ENCODE measurements at places on chromosomes 3 and 15. TPM values are rescaled to one million over a fixed set of nuclear protein-coding genes. Genes with fewer than 3 reads are reported as not detected.

Gene PCSK6
- total RNA-seq: 10.8 TPM

GRCh38 chr3:34889641-34890040 is 749.7 kb upstream of the ARPP21 start:
- DNase-seq: no peak

GRCh38 chr15:50280271-50280670 is 14.7 kb upstream of the HDC start:
- no peak for DNase-seq

Gene TMEM207
- not detected for total RNA-seq

- DNase-seq: no peak
These were observed 24.7 kb downstream of the CPN2 start for GRCh38 chr3:194326192-194326967.

Gene LSMEM2
- total RNA-seq: not detected

GRCh38 chr3:108218811-108219210 is 3.4 kb downstream of the IFT57 start:
- no peak for DNase-seq

Gene RPL14
- 102 TPM for total RNA-seq

DNA sequence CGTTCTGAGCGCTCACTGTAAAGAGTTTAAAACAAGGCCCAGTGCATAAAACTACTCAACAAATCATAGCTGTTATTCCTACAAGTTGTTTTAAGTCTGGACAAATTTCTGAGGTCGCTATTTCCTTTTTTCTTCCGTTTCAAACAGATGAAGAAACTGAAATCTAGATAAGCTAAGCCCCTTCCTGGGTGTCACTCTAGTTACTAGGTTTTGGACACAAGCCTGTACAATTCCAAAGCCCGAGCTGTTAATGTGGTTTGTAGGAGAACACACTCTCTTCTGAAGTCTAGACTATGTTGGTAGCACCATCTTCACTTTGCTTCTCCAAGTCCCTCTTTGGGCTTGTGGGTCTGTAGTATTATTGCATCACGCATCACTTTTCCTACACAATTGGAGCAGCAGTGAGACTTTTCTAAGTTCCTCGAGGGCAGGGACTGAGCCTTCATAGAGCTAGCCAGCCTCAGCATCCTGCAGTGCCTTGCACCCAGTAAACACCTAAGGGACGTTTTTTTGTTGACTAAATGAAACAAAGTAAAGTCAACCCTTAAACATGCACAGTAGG is 142.6 kb upstream of the PROK2 start:
- DNase-seq: no peak

- DNase-seq: no peak
These were observed 40.0 kb upstream of the KBTBD8 start for GRCh38 chr3:66958067-66958466.

DNA sequence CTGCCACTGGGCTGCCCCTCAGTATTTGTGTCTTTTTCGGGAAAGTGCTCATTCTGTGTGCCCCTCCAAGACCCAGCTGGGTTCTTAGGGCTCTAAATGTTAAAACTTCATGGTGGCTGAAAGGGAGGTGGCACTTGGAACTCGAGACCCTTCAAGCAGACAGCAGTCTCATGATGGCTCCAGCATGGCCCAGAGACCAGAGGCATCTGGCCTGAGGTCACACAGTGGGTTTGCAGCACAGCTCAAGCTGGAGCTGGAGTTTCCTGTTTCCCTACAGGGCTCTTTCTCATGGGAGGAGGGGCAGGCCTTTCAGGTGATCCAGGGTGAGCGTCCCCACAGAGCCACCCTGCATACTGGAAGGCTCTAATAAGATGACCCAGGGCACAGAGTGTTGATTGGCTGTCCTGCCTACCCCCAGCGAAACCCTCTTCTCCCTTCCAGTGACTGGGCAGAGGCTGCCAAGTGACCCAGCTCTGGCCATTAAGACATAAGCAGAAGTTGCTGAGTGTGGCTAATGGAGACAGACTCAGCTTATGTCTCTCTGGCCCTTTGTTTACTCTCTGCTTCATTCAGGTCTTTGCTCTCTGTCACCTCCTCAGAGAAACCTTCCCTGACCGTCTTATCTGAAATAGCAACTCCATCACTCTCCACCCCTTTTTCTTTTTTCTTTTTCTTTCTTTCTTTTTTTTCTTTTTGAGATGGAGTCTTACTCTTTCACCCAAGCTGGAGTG is 166.6 kb upstream of the SMAD3 start:
- DNase-seq: no peak

DNA sequence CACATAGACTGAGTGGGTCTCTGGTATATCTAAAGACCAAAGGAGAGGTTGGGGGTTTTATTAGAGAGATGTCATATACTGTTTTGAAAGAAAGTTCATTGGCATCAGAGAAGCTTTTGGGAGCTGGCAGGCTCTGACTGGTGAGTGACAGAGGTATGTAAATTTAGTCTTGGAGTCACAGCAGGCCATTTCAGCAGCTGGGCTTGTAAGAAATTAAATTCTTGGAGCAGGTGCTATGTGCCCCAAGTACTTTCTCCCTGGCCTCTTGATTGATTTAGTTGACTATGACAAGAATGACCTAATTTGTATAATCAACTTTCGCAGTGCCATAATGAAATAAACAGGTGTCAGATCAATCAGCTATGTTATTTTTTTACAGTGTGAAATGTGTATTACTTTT is 47.8 kb upstream of the CDAN1 start:
- DNase-seq: no peak

DNA sequence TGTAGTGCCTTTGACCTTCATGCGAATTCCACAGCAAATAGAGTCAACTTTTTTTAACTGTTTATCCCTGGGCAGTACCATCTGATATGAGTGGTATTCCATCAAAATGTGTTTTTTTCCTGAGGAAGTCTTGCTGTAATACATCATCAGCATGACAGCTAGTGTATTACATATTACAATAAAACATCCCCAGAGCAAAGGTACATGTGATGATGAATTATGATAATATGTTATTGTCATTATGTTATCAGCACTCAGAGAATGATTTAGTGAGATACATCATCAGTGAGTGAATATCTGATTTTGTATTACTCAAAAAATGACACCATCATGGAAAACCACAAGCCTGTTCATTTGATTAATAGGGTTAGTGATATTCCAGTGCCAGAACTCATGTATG is 69.7 kb upstream of the ARL6 start:
- DNase-seq: no peak

Gene SLC51A
- total RNA-seq: 172 TPM

- DNase-seq: no peak
These were observed 88.9 kb downstream of the ADAMTS17 start for GRCh38 chr15:100252779-100253417.

- no peak for DNase-seq
These were observed 90.0 kb downstream of the APBA2 start for GRCh38 chr15:28975766-28976179.

GRCh38 chr3:83482402-83483070 is 1476.3 kb upstream of the CADM2 start:
- no peak for DNase-seq

Gene SI
- 1,142 TPM for total RNA-seq

DNA sequence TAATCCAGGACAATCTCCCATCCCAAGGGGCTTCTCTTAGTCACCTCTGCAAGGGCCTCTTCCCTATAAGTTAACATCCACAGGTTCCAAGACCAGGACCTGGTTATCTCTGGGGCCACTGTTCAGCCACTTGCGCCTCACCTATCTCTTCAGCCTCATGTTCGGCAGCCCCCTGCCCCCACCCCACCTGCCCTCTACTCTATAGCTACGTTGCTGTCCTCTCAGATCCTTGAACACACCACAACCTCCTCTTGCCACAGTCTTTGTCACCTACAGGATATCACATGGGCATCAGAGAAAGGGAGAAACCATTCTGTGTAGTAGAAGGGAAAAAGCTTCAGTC is 33.9 kb downstream of the SLC41A3 start:
- no peak for DNase-seq

DNA sequence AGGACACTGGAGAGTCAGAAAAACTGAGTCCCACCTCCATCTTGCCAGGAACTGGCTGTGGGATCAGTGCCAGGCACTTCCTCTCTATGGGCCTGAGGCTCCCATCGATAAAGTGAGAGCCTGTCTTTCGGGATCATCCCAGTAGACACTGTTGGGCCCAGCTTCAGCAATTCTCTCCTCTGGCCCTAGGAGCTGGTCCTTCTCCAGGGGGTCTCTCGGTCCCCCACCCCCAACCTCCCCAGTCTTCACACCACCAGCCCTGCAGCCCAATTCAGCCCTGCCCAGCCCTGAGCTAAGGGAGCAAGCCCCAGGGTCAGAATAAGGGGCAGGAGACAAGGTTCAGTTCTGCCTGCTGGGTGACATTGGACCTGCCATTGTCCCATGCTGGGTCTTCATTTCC is 4.5 kb upstream of the LCTL start:
- no peak for DNase-seq

DNA sequence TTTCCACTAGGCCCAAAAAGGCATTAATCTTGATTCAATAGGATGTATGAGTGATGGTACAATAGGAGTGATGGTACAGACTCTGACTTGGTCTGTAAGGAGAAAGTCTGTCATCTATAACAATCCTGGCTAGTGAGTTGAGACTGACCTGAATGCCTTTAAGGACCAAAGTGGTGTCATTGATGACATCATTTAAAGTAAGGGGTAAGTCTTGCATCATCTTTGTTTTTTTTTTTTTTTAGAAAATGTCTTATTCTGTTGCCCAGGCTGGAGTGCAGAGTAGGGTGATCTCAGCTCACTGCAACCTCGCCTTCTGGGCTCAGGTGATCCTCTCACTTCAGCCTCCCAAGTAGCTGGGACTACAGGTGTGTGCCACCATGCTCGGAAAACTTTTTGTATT is 5.6 kb upstream of the TMEM45A start:
- no peak for DNase-seq

DNA sequence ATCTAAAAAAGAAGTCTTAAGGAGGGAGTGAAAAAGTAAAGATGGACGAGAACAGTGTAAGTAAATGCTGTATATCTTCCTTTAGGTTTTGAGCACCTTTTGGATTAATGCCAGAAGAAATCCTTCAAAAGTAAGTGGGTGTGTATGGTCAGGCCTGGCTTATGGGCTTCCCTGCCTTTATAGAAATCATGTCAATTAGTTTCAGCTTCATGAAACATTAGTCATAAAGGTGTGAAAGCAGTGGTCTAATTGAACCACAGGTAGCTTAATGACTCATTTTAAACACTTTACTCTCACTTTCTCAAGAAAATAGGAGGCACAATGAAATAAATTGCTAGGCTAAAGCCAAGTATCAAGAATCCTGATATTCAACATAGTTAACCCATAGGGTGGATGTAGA is 467.4 kb upstream of the DPPA4 start:
- no peak for DNase-seq

Gene RBMS3
- 77.6 TPM for total RNA-seq

Gene HAPLN3
- total RNA-seq: 7.4 TPM

Gene SLC27A2
- 47.9 TPM for total RNA-seq

DNA sequence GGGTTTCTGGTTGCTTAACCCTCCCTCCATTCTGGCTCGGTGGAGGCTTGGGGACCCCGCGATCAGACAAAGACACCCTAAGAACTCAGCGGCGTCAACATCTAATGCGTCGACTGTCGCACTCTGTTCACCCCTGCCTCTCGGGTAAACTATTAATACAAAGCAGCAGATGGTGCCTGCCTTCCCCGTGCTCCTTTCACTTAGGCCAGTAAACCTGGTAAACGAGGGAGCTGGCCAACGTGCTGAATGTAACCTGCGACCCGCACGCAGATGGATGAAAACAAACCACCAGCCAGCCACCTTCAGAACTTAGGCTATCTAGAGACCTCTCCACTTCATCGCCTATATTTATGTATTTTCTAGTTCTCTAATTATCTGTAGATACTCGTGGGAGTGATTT is 848 bp upstream of the CADPS start:
- DNase-seq: peak; percentile 71

Gene CX3CR1
- not detected for total RNA-seq

DNA sequence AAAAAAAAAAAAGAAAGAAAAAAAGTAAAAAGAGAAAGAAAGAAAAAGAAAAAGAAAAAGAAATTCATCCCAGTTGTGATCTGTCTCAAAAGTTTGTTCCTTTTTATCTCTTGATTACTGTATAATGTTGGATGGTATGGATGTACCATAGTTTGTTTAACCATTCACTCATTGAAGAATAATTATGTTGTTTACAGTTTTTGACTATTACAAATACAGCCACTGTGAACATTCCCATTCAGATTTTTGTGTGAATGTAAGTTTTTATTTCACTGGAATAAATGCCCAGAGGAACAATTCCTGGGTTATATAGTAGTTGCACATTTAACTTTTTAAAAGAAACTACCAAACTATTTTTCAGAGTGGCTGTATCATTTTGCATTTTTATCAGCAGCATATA is 10.3 kb upstream of the CCR8 start:
- DNase-seq: no peak

Gene PIK3CA
- 10.3 TPM for total RNA-seq

Gene MORF4L1
- 138 TPM for total RNA-seq

- DNase-seq: no peak
These were observed 181.2 kb upstream of the EPHA3 start for GRCh38 chr3:88926221-88926620.

Gene CACNA2D3
- 0.27 TPM for total RNA-seq

DNA sequence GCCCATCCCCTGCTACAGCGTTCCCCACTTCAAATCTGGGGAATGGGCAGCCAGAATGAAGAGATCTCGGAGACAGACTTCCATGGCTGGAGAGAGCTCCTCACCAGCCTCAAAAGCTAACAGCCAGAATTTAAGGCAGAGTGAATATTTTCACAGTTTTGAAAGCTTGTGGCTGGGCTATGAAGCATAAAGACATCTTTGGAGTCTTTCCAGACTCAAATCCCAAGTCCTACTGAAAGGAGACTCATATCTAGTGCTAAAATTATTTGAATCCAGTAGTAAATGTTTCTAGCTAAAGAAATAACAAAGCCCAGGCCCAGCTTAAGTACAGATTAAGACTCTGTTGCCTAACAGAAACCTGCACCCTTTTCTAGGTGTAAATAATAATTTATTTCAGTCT is 628.4 kb upstream of the ALCAM start:
- DNase-seq: no peak

- peak; percentile 42 for DNase-seq
These were observed 27.2 kb upstream of the VPS33B start for GRCh38 chr15:91049378-91050127.

Gene MAN2C1
- total RNA-seq: 607 TPM

DNA sequence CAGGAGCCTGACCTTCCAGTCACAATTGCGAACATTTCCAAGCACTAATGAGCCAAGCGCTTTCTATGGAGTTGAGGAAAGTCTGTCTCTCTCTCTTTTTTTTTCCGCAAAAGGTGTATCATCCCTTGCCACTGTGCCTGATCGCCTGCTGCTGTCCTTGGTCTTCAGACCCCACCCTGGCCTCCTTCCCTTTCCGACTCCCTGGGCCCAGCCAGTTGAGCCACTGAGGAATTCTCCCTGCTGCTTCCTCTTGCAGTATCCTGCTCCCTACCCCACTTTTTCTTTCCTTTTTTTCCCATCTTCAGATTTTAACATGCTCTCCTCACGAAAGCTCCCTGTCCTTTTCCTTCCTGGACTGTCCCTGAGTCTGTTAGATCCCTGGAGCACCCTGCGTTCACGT is 396.5 kb upstream of the C2CD4B start:
- DNase-seq: no peak

DNA sequence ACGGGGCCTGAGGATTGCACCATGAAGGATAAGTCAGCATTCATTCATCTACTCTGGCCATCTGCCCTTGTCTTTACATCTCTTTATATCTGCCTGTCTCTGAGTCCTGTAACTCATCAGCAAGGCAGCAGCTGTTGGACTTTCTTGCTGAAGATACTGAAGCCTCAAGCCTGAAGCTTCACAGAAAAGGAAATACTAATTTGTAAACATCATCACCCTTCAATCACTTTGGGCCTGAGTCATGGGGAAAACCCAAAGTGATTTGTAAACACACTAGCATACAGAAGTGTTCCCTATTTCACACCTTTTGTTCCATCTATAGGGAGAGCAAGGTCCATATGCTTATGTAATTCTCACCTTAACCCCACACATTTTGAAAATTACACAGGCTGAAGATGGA is 928.2 kb downstream of the EPHA3 start:
- no peak for DNase-seq

Measured in Peyer's patch (tissue), 4 donors.